ENCODE measurements at places on chromosomes 4 and X.

- DNase-seq, result no peak
Measured at GRCh38 chr4:152220201-152220666, 315.7 kb downstream of the FBXW7 start.

DNA sequence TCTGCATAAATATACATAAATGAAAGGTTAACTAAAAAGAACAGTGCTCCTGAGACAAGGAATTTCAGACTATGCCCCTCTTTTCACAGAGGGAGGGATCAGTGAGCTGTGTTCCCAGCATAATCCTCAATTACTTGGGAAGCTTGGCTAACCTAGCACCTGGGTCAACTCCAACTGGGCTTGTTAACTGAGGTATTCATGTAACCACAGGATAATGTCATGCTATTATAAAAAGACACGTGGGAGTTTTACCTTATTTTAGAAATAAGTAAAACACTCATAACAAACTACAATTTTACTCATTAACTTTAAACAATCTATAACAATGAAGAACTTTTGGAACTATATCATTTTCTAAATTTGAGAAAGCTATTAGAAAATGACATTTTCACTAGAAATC, 48.6 kb downstream of the RPGR start:
- no peak for DNase-seq

DNA sequence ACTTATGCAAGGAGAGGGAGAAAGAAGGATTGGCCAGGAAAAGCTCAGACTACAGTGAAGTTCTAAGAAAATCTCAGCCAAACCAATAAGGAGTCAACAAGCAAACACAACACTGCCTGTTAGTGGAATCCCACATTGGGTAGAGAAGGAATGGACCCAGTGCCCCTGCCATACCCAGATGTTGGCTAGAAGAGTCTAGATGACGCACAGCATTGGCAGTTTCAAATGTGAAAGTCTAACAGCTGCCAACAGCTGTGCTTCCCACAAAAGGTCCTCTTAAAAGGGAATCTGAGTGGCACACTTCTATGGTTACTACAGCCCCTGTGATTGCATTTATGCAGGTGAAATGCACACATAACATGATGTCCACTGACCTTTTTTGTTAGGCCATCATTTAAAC, 37.2 kb upstream of the CPEB2 start:
- DNase-seq, result no peak

GRCh38 chr4:54231419-54231767, 2.3 kb downstream of the PDGFRA start:
- no peak for DNase-seq

- DNase-seq, result no peak
Measured at GRCh38 chr4:145298885-145299284, 118.5 kb upstream of the OTUD4 start.

DNA sequence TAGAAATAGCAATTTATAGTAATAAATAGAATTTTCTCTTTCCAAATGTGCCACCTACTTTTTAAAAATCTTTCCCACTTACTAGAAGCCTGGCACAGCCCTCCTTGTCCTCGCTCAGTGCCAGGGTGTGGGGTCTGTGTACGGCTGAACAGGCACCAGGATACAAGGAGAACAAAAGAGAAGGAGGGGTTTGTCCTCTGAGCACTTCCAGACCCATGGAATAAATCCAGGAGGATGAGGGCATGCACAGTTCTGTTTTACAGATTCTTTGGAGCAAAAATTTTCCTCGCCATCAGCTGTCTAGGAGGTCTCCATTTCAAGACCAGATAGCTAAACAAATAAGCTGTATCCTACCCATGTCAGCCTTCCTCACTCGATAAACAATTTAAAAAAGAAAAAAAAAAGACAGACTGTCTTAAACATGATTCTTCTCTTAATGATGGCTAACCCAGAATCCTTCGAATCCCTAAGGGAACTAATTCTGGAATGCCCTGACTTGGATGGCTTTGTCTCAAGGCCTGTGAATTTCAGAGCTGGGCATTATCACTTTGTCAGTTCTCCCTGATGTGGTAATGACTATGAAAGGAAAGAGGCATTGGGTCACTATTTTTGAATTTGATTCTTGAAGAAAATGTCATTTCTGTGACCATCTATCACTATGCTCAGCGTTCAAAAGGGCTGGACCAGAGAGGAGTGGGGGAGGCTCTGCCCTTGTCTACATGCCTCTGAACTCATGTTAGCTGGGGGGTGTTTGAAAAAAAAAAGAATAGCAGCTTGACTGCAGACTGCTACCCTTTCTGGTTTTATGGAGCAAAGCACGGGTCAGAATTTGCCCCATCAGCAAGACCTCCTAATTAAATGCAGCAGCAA, 151.0 kb downstream of the DCTD start:
- DNase-seq, result no peak

GRCh38 chr4:126973201-126973600, 659.6 kb upstream of the INTU start:
- DNase-seq, result no peak

DNA sequence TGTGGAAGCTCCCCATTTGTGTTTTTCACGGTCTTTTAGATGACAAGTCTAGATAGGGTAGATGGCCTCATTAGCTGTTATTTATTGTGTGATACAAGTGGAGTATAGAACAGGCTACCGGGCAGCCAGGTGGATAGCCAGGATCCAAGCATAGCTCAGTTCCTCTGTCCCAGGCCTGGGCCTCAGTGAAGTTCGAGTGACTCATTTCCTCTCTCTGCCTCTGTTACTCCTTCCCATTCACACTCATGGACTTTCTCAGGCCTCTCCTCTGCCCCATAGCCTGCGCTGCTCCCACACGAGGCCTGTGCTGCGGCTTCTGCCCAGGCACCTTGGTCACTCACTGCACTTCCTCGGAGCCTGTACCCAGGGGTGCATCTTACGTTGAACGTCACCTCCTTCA, 54.5 kb downstream of the TENM3 start:
- DNase-seq, result no peak

DNA sequence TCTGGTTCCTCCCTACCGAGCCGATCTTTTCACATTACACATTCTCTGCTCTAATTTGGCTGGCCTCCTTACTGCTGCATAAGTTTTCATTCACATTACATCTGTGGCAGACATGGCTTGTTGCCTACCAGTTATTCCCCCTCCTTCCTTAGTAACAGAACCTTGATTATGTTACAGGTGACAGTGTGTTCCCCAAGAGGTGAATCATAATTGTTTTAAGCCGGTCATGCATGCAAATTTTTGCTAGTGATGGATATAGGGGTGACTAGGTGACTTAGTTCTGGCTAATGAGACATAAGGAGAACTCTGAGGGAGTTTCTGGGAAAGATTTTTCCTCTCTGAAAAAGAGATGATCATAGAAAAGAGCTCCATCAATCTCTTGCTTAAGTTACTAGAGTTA, 8.4 kb upstream of the LAMP2 start:
- no peak for DNase-seq

DNA sequence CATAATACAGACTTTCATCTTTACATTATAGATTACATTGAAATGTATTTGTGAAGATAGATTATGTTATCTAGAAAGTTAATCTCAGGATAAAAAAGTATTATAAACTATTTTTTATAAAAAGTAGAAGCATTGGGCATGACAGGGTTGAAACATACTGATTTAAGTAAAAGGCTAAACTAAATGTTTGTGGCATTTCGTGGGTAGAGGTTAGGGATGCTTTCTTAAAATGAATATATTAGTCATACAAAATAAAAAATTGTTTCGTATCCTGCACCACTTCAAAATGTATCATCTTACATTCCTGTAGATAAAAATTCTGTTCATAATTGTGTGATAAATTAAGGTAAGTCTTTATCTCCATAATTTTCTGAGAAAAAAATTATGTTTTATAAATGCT, 603.6 kb downstream of the SPRY1 start:
- DNase-seq, result no peak

- DNase-seq, result no peak
Measured at GRCh38 chrX:24996096-24996709, 19.6 kb downstream of the ARX start.

DNA sequence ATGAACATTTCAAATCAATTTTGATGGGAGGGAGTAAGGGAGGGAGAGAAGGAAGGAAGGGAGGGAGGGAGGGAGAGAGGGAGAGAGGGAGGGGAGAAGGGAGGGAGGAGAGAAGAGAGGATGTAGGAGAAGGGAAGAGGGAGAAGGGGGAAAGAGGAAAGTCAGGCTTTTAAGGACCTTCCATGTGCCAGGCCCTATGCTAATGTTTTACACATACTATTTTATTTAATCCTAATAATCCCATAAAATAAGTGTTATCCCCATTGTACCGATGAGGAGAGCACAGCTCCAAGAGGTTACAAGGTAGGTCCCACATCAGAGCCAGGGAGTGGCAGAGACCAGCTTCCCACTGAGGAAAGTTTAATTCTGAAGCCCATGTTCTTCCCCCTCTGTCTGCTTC, 341.9 kb downstream of the RAB28 start:
- DNase-seq, result no peak

DNA sequence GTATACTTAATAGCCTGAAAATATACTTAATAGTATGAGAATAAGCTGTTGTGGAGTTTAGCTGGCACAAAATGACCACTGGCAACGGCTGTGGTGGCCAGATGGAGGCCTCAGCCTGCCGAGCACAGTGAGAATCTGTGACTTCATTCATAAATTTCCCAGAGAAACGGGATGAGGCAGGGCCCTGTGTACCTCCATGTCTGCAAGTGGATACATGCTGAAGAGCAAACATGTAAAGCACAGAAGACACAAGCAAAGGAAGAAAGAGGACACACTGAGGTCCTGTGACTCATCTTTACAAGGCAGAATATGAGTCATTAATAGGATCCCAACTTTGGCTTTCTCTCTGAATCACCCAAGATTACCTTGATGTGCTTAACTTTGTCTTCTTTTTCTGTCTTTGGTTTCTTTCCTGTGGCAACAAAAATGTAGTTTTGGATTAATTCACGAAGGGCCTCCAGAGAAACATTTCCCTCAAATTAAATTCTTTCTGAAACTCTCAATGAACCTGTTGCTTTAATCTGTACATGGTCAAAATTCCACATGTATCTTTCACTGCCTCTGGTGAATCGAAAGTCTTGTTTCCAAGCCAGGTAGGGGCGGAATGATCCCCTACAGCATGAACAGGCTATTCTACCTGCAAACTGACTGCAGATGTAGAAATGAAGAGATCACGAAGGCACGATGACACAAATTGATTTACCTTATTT, 56.4 kb downstream of the IRF2 start:
- peak; percentile 68 for DNase-seq

DNA sequence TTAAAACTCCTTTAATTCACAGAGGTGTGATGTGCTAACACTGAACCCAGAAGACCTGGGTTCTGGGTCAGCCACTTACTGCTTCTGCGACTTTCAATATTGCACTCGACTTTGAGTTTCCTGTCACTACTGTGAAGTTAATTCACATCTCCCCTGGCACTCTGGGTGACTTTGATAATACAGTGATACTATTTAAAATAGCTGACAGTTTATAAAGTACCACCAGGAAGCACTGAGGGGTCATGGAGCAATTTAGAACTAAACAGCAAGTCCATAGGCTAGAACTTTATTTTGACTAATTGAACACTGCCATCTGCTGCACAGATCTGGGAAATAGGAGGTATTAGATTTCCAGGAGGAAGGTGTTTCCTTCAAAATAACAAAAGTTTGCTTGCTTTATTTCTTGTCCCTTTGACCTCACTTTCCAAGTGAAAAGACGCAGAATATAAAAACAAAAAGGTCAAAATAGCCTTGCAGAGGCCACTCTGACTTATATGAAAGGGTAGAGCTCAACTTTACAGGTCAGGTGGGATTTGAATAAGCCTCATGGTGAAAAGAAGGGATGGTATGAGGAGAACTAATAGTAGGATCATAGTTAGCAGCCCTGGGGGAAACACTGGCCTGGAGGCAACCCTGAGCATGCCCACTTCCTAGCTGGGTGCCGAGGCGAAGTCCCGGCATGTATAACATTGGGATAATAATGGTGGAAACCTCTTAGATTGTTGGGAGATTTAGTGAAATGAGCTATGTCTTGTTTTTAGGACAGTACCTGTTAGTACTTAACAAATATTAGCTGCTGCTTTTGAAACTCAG, 53.4 kb downstream of the ZNF518B start:
- DNase-seq, result no peak

- DNase-seq, result no peak
Measured at GRCh38 chrX:150473371-150473770, 95.0 kb upstream of the MTM1 start.

GRCh38 chr4:44670506-44671199, 7.6 kb upstream of the GUF1 start:
- no peak for DNase-seq

DNA sequence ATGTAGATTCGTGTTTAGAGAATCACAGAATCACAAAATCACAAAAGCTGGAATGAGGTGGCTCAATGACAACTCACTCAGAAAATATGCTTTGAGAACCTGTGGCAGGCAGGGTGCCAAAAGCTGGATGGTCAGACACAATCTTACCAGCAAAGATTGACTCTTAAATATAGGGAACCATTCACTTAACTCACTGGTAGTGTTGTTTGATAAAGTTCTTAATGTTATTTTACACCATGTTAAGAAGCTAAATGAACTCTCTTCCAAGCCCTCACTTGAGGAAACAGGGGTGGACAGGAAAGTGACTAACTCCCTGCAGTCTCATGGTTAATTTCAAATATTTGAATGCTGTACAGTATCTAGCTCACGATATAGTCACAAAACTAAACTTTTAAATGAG, 5.7 kb upstream of the SCOC start:
- no peak for DNase-seq

GRCh38 chrX:28880136-28880535, 292.9 kb downstream of the IL1RAPL1 start:
- no peak for DNase-seq

DNA sequence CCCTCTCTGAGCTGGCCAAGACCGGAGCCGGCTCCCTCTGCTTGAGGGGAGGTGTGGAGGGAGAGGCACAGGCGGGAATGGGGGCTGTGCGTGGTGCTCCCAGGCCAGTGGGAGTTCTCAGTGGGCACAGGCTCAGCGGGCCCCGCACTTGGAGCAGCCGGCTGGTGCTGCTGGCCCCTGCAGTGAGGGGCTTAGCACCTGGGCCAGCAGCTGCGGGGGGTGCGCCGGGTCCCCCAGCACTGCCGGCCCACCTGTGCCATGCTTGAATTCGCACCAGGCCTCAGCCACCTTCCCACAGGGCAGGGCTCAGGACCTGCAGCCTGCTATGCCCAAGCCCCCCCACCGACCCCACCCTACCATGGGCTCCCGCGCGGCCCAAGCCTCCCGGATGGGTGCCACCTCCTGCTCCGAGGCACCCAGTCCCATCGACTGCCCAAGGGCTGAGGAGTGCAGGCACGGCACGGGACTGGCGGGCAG, 602.5 kb downstream of the KCTD8 start:
- no peak for DNase-seq

DNA sequence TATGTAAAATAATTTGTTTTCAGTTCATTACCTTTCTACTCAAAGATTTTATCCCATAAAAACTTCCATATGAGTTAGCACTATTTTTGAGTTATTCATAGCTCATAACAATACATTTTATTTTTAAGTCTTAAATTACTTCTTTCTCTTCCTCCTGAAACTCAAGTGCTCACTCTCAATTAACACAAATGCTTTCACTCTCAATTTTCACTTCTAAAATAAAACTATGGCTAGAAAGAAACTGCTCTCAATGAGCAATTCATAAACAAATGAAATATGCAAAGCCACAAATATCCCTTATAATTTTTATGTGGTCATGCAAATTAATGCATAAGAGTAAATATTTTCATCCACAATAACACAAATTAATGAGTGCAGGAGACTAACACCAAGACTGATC, 38.8 kb downstream of the MAML3 start:
- DNase-seq, result no peak

GRCh38 chr4:104492183-104492771, 2.4 kb downstream of the CXXC4 start:
- no peak for DNase-seq

GRCh38 chrX:11531226-11531625, 134.5 kb downstream of the ARHGAP6 start:
- DNase-seq, result no peak
